ENCODE measurements at places on chromosomes 2 and 18.

- no peaks in the 10 kb centered on the region for H3K27me3 ChIP-seq
- no peak overlapping the region for H3K27ac ChIP-seq
- peaks cover 20% of the 10 kb centered on the region for H3K4me1 ChIP-seq
- H3K36me3 ChIP-seq: peaks cover 42% of the 10 kb centered on the region
Measured at GRCh38 chr18:46891742-46892214, 25.5 kb downstream of the PIAS2 start.

DNA sequence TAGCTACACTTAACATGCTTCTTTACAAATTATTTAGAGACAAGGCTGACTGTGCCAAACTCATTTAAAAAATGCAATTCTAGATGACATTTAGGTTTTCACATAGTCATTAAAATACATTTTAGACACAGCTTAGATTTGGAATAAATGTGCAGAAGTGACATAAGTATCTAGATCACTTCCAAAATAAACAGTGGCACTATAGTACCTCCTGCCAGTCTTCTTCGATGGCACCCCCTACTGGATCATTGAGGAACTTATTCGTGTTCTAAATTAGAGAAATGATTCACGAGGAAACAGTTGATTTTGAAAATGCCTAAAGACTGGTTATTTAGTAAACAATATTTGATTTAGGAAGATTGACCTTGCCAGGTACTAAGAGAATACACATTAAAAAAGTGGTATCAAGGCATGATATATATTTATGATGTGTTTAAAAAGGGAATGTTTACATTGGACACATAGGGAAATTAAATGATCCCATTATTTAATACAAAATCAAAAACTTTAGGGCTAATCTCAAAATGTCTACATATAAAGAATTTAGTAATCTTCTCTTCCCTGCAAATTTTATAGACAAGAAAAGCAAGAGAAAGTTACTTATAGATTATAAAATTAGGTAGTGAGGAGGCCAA lies 323.9 kb downstream of the XIRP2 start:
- peak; percentile 40 for DNase-seq
- H3K4me3 ChIP-seq: no peak overlapping the region
- no peaks in the 10 kb centered on the region for H3K36me3 ChIP-seq
- H3K27me3 ChIP-seq: no peaks in the 10 kb centered on the region
- no peaks in the 10 kb centered on the region for H3K4me1 ChIP-seq
- no peak overlapping the region for H3K27ac ChIP-seq

DNA sequence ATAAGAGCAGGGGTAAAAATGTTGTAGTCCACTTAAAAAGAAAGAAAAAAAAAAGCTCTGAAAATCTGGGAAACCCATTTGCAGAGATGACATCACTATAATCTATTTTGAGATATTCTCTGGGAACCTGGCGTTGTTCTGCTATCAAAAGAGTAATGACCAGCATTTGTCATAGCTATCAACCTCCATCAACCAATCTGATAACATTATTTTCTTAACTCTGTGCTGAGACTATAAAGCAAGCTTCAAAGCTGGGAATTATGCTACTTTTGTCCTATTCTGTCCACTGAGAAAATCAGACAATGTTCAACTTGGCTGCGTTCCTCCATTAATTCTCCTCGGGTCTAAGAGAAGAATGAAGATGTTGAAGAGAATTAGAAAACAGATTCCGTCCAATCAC lies 107.5 kb downstream of the STK39 start:
- H3K27ac ChIP-seq: no peak overlapping the region
- no peaks in the 10 kb centered on the region for H3K27me3 ChIP-seq
- H3K36me3 ChIP-seq: peaks cover 27% of the 10 kb centered on the region
- no peak for DNase-seq
- peaks cover 8% of the 10 kb centered on the region for H3K4me1 ChIP-seq

GRCh38 chr2:219506802-219507526 lies 7.3 kb upstream of the ASIC4 start:
- peaks cover 8% of the 10 kb centered on the region for H3K36me3 ChIP-seq
- H3K27ac ChIP-seq: no peak overlapping the region
- no peak overlapping the region for H3K4me3 ChIP-seq
- H3K4me1 ChIP-seq: peaks cover 6% of the 10 kb centered on the region
- DNase-seq: no peak

DNA sequence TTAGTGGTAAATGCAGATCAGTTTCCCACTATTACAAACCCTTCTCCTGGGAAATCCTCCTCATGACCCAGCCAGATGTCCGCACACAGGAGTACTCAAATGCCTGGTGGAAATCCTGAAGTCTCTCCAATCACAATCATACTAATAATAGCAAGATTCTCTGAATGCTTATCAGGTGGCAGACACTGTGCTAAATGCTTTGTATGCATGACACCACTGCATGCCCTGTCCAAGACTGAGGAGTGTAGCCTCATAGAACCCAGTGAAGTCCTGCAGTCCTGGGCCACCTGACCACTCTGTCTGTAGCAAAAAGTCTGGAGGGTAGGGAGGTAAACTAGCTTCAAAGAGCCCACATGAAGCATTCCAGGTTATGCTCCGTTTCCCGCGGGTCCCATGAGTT lies 434.8 kb upstream of the CHST9 start:
- no peak overlapping the region for H3K4me3 ChIP-seq
- no peaks in the 10 kb centered on the region for H3K27me3 ChIP-seq

DNA sequence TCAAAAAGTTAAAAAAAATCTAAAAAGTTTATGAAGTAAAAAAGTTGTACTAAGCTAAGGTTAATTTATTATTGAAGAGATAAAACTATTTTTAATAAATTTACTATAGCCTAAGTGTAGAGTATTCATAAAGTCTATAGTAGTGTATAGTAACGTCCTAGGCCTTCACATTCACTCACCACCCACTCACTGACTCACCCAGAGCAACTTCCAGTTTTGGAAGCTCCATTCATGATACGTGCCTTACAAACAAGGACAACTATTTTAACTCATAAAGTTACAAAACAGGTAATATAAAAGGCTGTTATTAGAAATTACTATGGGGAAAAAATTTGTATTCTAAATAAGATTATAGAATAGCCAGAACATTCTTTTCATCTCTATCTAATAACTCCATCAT lies 158.9 kb upstream of the FN1 start:
- H3K4me3 ChIP-seq: no peak overlapping the region
- DNase-seq: no peak
- no peaks in the 10 kb centered on the region for H3K27me3 ChIP-seq
- H3K4me1 ChIP-seq: no peaks in the 10 kb centered on the region
- no peaks in the 10 kb centered on the region for H3K36me3 ChIP-seq
- H3K27ac ChIP-seq: no peak overlapping the region

DNA sequence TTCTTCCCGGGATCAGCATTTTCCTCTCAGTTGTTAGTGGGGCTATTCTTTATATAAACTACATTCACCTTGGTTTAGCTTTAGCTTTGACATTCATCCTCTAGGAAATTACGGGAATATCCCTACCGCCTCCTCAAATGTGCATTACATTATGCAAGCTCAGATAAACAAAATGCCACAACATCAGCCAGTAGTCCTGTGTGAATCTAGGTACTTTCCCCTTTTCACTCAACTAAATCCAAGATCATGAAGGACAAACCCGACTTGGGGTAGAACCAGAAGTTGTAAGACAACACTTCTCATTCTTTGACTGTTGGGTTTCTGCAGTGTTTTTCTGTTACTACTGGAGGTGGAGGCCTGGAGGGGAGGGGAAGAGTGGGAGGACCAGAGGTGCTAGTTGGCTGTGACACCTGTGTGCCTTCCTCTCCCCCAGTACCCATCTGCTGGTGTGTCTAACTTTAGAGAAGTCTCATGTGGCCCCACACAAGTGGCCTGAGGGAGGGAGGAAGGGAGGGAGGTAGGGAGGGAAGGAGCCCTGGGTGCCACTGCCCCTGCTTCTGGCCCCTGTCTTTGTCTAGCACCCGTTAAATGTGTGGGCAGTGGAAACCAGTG lies 84.8 kb upstream of the BCL2L11 start:
- peak; percentile 6 for DNase-seq
- H3K27me3 ChIP-seq: peaks cover 7% of the 10 kb centered on the region
- peaks cover 7% of the 10 kb centered on the region for H3K4me1 ChIP-seq
- no peak overlapping the region for H3K27ac ChIP-seq
- H3K4me3 ChIP-seq: no peak overlapping the region

DNA sequence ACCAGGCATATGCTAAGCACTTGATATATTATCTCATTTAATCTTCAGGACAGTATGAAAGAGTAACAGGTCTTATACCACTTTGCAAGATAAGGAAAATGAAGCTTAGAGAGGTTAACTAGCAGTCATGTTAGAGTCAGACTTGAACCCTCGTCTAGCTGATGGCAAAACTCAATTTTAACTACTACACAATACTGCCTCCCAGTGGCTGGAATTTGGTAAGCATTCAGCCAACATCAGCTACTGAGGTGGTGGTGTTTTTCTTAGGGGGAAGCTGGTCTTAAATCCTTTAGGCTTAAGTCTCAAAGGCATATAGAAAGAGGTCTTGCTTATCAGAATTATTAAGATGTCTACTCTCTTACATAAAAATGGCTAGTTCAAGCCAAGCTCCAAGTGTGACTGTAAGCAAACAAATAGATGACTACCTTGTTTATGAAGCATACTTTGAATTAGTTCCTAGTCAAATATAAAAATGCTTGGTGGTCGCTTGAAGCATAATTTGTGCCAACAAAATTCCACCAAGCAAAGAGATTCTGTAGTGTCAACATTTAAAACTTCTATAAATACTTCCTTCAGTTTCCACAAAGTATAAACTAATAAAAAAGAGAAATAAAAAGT lies 325.4 kb upstream of the FIGN start:
- no peaks in the 10 kb centered on the region for H3K36me3 ChIP-seq
- no peak overlapping the region for H3K4me3 ChIP-seq
- no peaks in the 10 kb centered on the region for H3K27me3 ChIP-seq
- no peaks in the 10 kb centered on the region for H3K4me1 ChIP-seq
- no peak overlapping the region for H3K27ac ChIP-seq

GRCh38 chr18:78293940-78294541 lies 685.6 kb upstream of the SALL3 start:
- H3K27ac ChIP-seq: no peak overlapping the region
- no peaks in the 10 kb centered on the region for H3K4me1 ChIP-seq
- no peaks in the 10 kb centered on the region for H3K27me3 ChIP-seq
- H3K4me3 ChIP-seq: no peak overlapping the region
- DNase-seq: no peak

DNA sequence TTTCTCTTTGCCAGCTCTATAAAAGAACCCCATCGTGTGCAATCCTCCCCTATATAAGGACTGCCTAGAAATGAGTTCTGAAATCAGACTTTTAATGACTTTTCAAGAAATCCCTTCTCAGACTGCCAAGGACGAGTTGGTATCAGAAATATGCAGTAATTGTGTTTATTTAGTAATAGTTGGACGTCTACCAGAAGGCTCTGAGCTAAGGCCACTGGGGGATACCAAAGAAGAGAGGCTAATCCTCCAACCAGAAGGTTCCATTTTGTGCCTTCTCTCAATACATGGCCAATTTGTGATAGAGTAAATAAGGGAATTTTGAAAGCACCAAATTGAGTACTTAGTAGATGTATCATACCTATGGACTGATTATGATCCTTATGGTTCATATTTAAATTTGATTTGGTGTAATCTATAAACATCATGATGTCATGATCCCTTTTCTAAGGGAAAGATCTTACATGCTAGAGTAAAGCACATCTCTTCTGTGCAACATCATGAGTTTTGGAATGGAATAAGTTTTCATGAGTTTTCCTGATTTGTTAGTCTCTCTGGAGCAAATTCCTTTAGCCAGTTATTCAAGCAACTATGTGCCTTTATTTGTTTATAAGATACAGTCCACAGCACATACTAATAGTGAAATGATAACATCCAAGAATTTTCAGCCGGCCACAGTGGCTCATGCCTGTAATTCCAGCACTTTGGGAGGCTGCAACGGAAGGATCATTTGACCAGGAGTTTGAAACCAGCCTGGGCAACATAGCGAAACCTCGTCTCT lies 82.2 kb upstream of the LTBP1 start:
- H3K4me1 ChIP-seq: no peaks in the 10 kb centered on the region
- H3K27ac ChIP-seq: no peak overlapping the region
- no peaks in the 10 kb centered on the region for H3K36me3 ChIP-seq
- H3K27me3 ChIP-seq: peaks cover 4% of the 10 kb centered on the region
- no peak for DNase-seq
- H3K4me3 ChIP-seq: no peak overlapping the region

DNA sequence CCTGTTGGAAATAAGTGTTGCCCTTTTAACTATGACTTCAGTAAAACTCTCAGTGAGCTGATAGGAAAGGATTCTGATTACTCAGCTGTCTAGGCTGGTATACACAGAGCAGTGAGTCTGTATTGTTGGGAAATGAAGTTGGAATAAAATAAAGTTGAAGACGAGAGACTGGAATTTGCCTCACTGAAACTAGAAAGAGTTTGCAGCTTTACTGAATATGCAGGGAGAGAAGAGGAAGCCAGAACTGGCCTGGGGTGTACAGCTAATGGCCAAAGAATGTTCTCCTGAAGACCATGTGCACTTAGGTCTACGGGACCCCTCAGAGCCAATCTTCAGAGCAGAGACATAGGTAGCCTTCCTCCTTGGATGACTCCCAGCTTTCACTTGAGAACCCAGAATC lies 26.5 kb downstream of the EIF4E2 start:
- no peaks in the 10 kb centered on the region for H3K27me3 ChIP-seq
- H3K36me3 ChIP-seq: peaks cover 38% of the 10 kb centered on the region
- H3K27ac ChIP-seq: no peak overlapping the region
- H3K4me3 ChIP-seq: no peak overlapping the region
- peaks cover 22% of the 10 kb centered on the region for H3K4me1 ChIP-seq

DNA sequence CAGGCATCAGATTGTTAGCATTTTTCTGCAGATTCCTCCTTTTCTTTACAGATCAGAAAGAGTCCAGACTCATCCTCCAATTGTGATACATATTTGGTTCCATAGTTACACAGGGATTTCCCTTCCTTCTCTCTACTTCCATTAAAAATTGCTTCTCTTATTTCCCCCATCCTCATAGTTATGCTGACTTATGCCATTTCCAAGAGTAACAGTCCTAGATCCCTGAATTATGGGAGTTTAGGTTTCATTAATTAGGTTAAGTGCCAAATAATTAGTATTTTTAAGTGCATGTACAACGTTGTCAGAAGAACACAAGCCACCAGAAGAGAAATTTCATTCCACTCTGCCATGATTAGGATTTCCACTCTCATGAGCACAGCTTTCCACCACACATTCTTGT lies 198.5 kb downstream of the BARD1 start:
- DNase-seq: no peak
- no peaks in the 10 kb centered on the region for H3K27me3 ChIP-seq
- H3K36me3 ChIP-seq: no peaks in the 10 kb centered on the region
- no peaks in the 10 kb centered on the region for H3K4me1 ChIP-seq
- H3K27ac ChIP-seq: no peak overlapping the region

DNA sequence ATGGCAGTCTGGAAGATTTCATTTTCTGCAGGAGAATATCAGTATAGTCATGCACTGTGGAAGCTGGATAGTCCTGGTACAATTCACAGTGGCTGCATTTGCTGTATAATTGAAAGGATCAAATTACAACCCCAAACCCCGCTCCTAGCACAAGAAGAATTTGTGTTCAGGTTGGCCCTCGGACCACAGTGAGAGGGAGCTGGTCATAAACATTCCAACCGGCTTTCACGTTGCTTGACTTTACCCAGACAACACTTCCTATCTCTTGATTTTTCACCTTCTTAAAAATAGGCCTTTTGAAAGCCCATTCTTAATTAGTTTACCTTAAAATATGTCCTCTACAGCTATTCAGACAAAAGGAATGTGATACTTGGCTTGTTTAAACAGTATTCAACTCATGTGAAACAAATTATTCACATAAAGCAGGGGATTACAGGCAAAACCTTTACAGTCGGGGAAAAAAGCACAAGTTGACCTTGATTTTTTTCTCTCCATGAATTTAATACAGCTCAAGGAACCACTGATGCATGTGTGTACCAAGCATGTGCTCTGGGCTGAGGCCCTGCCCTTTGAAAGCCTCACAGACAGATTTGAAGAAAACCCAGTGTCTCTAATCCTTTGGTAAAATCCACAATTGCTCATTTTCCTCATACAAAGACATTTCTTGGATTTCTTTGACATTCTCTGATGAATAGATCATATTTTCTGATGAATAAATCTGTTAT lies 143.0 kb upstream of the SOX11 start:
- no peaks in the 10 kb centered on the region for H3K36me3 ChIP-seq
- no peaks in the 10 kb centered on the region for H3K4me1 ChIP-seq
- no peak overlapping the region for H3K27ac ChIP-seq
- DNase-seq: no peak

Data from activated CD8-positive, alpha-beta T cell treated with anti-CD3 and anti-CD28 coated beads, Interleukin-2, amount 10 ng/mL, durations not matched to agents 7 days and 5 days (primary cell).